ENCODE measurements at places on chromosomes 3 and 15. TPM values are rescaled to one million over a fixed set of nuclear protein-coding genes. Genes with fewer than 3 reads are reported as not detected.
A peak's percentile ranks its signal among the peaks of the same experiment; 100 is the strongest.

The TPRA1 gene
- 25.9 TPM for polyA plus RNA-seq

The NPAP1 gene
- polyA plus RNA-seq: not detected

GRCh38 chr3:184345317-184346144 is 8.1 kb downstream of the FAM131A start:
- H3K4me3 ChIP-seq: no peak overlapping the region
- H3K4me1 ChIP-seq: peaks cover 3% of the 10 kb centered on the region
- H3K27me3 ChIP-seq: no peaks in the 10 kb centered on the region
- H3K36me3 ChIP-seq: no peaks in the 10 kb centered on the region
- peak; percentile 89 for DNase-seq

DNA sequence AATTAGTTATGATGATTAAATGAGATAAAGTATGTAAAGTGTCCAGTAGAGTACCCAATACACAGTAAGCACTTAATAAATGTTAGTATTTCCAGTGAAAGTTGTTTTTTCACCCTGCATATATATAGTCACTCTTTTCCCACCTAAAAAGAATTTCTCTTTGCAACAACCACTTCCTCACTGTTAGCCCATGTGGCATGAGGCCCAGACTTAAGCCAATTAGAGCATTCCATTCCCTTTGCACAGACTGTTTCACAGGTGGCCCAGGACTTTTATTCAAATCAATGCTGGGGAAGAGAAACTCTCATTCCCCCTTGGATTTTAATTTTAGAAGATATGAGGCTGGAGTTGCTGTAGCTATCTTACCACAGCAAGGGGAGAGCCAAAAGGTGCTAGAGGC is 3.7 kb downstream of the IFT80 start:
- H3K4me1 ChIP-seq: peaks cover 2% of the 10 kb centered on the region
- H3K27ac ChIP-seq: no peak overlapping the region
- no peak for DNase-seq
- H3K4me3 ChIP-seq: no peak overlapping the region
- H3K27me3 ChIP-seq: no peaks in the 10 kb centered on the region
- no peaks in the 10 kb centered on the region for H3K36me3 ChIP-seq

DNA sequence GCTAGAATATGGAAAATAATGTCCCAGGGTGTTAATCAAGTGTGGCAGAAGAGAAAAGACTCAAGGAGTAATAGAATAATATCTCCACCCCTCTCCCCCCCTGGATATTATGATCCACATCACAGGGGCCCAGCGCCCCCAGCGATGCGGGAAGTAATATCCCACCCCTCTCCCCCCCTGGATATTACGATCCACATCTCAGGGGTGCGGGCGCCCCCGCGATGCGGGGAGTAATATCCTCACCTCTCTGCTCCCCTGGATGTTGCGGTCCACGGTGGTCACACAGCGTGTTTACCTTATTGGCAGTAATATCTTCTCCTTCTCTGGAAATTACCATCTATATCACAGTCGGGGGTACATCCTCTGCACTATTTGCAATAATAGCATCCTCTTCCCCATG is 97.1 kb upstream of the OSBPL11 start:
- H3K36me3 ChIP-seq: no peaks in the 10 kb centered on the region
- H3K4me3 ChIP-seq: no peak overlapping the region
- no peak for DNase-seq
- H3K4me1 ChIP-seq: no peaks in the 10 kb centered on the region
- no peak overlapping the region for H3K27ac ChIP-seq
- no peaks in the 10 kb centered on the region for H3K27me3 ChIP-seq

GRCh38 chr3:53132347-53132746 is 2.1 kb upstream of the RFT1 start:
- H3K4me3 ChIP-seq: no peak overlapping the region
- DNase-seq: peak; percentile 66
- H3K4me1 ChIP-seq: peaks cover 11% of the 10 kb centered on the region
- no peaks in the 10 kb centered on the region for H3K27me3 ChIP-seq
- no peaks in the 10 kb centered on the region for H3K36me3 ChIP-seq

GRCh38 chr15:48974882-48975281 is 11.2 kb upstream of the SHC4 start:
- no peaks in the 10 kb centered on the region for H3K4me1 ChIP-seq

The FETUB gene
- not detected for polyA plus RNA-seq

DNA sequence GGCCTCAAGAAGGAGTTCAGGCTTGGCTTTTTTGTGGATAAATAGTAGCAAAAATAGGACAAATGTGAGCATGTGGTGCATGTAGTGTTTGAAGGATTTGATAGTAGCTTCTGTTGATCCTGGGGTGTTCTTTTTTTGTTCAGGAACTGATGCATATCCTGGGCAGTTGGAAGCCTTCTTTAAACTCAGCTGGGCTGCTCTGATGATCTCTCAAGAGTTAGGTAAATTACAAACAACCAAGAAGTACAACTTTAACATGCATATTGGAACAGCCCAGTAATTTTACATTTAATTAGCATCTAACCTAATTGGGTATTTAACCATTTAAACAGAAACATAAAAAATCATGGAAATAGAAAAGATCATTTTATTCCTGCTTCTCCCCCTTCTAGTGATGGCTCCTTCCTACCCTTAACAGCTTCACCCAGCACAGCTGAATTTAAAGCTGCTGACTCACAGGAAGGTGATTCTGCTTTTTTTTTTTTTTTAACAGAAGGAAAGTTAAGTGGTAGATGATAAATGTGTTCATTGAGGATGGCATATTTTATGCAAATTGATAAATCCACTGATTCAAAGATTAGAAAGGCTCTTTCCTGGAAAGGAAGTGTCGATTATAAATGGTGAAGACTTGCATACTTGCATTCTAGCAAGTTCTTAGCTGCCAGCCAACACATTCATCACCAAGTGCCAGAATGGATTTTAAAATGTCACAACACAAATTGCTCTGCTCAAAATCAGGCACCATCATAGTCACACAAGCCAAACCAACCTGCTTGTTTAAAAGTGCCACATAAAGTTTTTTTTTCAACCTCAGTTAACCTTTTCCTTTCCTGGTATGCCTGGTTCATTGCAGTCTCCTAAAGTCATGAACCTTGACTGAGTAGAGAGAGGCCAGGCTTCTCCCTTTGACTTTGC is 20.0 kb downstream of the SLC35G2 start:
- no peak overlapping the region for H3K4me3 ChIP-seq
- no peaks in the 10 kb centered on the region for H3K4me1 ChIP-seq
- no peaks in the 10 kb centered on the region for H3K27me3 ChIP-seq
- no peak for DNase-seq
- peaks cover 10% of the 10 kb centered on the region for H3K36me3 ChIP-seq

The IL17RB gene
- 2.4 TPM for polyA plus RNA-seq

- no peak for DNase-seq
- H3K36me3 ChIP-seq: peaks cover 13% of the 10 kb centered on the region
- no peaks in the 10 kb centered on the region for H3K27me3 ChIP-seq
- H3K27ac ChIP-seq: no peak overlapping the region
- no peak overlapping the region for H3K4me3 ChIP-seq
Observed at GRCh38 chr3:128784843-128785242, 58.9 kb downstream of the RAB7A start.

The ZPLD1 gene
- polyA plus RNA-seq: not detected

DNA sequence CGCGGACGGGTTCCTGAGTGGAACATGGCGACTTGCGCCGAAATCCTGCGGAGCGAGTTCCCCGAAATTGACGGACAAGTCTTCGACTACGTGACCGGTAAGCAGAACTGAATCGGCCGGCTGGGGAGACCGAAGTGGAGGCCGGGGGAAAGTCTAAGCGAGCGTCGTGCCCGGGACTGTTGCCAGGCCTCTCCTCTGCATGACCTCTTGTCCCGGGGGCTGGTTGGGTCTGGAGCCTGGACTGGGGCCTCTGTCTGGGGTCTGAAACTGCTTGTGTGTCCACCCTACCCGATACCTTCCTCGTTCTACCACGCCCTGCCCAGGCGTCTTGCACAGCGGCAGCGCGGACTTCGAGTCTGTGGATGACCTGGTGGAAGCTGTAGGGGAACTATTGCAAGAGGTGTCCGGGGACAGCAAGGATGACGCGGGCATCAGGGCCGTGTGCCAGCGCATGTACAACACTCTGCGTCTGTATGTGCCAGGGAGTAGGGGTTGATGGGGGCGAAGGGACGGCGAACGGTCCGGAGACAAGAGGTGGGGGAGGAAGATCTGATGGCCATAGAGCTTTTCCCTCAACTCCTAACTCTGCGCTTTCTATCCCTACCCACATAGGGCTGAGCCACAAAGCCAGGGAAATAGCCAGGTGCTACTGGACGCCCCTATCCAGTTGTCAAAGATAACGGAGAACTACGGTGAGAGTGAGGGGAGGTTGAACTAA is at the start of gene ABCF3:
Gene ABCF3 (plus strand): TSS at position 16 of the 718 bp plus-strand sequence. CDS start 9 bp downstream, at position 25.
- peak; percentile 71 for DNase-seq
- peak within 1 kb of the TSS; percentile 85 for H3K27ac ChIP-seq
- H3K27me3 ChIP-seq: no peaks in the 10 kb centered on the region
- no peaks in the 10 kb centered on the region for H3K4me1 ChIP-seq
- H3K36me3 ChIP-seq: peaks cover 16% of the 10 kb centered on the region

DNA sequence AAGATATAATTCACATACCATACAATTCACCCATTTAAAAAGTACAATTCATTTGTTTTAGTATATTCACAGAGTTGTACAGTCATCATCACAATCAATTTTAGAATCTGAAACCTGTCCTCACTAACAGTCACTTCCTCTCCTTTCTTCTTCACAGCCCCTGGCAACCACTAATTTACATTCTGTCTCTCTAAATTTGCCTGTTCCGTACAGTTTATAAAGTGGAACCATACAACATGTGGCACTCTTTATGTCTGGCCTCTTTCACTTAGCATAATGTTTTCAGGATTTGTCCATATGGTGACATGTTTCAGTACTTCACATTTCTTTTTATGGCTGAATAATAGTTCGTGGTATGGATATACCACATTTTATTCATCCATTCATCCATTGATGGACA is 22.7 kb downstream of the ERICH6 start:
- H3K36me3 ChIP-seq: no peaks in the 10 kb centered on the region
- H3K27me3 ChIP-seq: no peaks in the 10 kb centered on the region
- DNase-seq: no peak
- no peak overlapping the region for H3K27ac ChIP-seq
- no peak overlapping the region for H3K4me3 ChIP-seq

DNA sequence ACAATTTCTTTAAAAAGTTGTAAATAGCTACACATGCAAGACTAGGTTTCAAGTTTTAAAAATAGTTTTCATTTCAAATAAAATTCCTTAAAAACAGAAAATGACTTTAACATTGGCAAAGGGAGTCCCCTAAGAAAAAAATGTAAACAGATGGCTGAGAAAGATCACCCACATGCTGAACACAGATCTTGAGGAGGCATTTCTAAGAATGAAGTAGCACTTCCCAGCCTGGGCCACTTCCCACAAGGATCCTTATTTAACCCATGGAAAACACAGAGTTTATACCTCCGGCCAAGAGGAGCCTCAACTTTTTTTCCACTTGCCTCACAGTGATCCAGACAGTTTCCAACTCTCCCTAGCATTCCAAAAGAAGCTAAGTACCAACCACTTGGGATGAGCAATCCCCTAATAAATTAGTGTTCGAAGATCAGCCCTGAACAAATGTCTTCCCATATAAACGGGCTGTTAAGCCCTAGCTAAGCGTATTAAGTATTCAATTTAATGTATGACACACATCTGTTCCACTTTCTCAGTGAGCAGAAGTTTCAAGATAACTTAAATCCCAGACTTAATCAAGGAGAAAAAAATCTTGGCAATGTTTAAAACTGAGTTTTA is 61.4 kb downstream of the GADL1 start:
- no peak overlapping the region for H3K4me3 ChIP-seq
- no peaks in the 10 kb centered on the region for H3K27me3 ChIP-seq
- H3K36me3 ChIP-seq: no peaks in the 10 kb centered on the region
- H3K27ac ChIP-seq: no peak overlapping the region

DNA sequence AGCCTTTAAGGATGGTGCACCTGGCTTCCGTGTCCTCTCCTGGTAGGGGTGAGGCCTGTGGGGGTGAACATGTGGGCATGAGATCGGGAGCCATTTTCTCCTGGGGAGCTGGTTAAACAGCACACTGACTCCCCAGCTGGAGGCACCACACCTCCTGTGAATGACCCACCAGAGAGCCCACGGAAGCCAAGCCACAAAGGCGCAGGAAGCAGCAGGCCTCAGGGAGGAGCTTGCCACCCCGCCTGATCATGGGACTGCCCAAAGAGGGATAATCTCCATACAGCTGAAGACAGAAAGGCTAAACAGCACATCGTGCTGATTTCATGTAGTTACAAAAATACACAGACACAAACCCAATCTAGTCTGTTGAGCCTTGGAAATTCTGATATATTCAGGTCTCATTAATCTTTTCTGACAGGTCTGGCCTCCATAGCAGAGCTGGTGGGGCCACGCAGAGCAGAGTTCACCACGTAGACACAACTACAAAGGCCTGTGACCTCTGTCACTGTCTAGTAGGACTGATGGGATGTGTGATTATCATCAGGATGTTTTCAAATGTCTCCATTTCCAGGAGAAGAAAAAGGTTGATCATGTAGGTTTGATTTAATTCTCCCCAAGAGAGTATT is 75.2 kb downstream of the DUT start:
- H3K27me3 ChIP-seq: no peaks in the 10 kb centered on the region
- no peaks in the 10 kb centered on the region for H3K36me3 ChIP-seq
- no peaks in the 10 kb centered on the region for H3K4me1 ChIP-seq
- no peak for DNase-seq
- no peak overlapping the region for H3K27ac ChIP-seq
- H3K4me3 ChIP-seq: no peak overlapping the region

DNA sequence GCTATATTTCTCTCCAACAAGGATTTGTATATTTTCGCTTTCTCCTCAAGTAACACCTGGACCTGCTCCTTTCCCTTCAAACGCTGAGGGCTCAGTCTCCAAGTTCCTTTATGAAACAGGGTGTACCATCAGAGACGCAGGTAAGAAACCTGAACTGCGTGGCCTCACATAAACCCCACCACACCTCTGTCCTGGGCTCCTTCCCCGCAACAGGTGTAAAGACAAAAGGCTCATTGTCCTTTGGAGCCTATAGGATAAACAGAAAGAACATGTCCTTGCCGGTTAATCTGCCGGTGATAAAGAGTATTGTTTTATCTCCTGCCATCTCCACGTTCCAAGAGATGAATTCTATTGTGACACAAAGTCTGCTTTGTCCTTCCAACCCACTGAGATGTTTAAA is 111.8 kb upstream of the ADAMTS9 start:
- peak; percentile 34 for DNase-seq
- H3K27me3 ChIP-seq: no peaks in the 10 kb centered on the region
- no peak overlapping the region for H3K4me3 ChIP-seq
- H3K27ac ChIP-seq: no peak overlapping the region
- no peaks in the 10 kb centered on the region for H3K36me3 ChIP-seq

The ZMAT3 gene
- polyA plus RNA-seq: 1.8 TPM

All from small intestine (tissue), 16 donors.